ENCODE measurements at places on chromosomes 3 and 15.

GRCh38 chr15:62606376-62607113 lies 436.0 kb upstream of the TPM1 start:
- DNase-seq = no peak

DNA sequence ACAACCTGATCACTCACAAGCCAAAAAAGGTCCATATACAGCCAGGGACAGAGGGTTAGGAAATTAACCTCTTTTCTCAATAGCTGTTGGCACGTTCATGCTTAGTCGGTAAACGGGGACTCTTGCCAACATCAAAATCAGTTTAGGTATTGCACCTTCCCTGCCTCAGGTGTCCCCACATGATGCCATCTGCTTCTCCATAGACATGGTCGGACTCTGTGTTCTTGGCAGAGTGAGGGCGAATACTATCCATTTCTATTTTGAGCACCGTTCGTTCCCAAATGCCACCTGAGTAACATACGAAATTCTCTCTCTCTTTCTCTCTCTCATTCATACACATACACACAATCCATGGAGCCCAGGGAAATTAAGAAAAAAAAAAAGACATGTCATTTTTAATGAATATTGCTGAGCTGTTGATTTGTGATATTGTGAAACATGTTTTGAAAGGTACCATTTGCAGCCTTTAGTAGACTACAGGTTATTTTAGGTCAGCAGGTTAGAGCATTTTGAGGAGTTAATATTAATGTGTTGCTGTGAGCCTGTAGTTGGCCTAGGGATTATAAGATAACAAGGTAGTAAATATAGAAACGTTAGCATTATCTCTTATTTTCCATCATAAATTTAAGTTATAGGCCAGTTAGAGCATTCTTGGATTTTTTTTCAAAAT lies 78.5 kb downstream of the GHSR start:
- DNase-seq = no peak

- no peak for DNase-seq
Observed at GRCh38 chr15:54208786-54209185, 230.5 kb downstream of the UNC13C start.

- no peak for DNase-seq
Observed at GRCh38 chr3:138196023-138196422, 8.9 kb downstream of the ARMC8 start.

DNA sequence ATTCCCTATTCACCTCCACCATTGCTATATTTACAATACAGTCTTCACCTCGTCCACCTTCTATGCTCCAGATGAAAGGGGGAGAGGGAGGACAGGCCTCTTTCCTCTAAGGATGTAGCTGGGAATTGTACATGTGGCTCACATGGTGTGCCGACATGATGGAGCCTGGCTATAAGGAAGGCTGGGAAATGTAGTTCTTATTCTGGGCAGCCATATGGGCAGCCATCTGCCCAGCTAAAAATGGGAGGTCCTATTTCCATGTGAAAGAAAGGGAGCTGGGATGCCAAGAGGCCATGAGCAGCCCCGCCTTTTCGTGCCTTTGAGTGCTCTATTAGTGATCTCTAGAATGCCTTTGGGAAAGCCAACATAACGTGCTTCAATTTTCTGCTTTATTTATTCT lies 27.1 kb upstream of the MGLL start:
- DNase-seq = no peak

GRCh38 chr3:196868297-196868661 lies 559 bp downstream of the SENP5 start:
- no peak for DNase-seq

DNA sequence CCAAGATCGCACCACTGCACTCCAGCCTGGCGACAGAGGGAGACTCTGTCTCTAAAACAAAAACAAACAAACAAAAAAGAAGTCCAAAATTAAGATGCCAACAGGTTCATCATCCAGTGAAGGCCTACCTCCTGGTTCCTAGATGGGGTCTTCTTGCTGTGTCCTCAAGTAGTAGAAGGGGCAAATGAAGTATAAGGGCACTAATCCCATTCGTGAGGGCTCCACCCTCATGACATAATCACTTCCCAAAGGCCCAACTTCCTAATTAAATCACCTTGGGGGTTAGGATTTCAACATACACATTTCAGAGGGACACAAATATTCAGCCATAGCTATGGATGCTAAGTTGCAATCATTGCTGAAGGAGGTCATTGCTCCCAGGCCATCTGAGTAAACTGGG lies 45.8 kb downstream of the PCNP start:
- no peak for DNase-seq

GRCh38 chr3:17302774-17303173 lies 418.0 kb downstream of the PLCL2 start:
- no peak for DNase-seq

DNA sequence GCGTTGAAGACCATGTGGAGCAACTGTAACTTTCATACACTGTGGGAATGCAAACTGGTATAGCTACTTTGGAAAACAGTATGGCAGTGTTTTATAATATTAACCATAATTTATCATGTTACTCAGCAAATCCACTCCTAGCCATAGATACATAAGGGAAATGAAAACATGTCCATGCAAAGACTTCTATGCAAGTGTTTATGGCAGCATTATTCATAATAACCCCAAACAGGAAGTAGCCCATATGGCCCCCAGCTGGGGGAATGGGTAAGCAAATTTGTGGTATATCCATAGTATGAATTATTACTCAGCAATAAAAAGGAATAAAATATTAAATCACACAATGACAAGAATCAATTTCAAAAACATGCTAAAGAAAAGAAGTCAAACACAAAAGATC lies 23.0 kb upstream of the GATA2 start:
- no peak for DNase-seq

GRCh38 chr3:178082326-178082906 lies 453.8 kb upstream of the KCNMB2 start:
- DNase-seq = no peak

DNA sequence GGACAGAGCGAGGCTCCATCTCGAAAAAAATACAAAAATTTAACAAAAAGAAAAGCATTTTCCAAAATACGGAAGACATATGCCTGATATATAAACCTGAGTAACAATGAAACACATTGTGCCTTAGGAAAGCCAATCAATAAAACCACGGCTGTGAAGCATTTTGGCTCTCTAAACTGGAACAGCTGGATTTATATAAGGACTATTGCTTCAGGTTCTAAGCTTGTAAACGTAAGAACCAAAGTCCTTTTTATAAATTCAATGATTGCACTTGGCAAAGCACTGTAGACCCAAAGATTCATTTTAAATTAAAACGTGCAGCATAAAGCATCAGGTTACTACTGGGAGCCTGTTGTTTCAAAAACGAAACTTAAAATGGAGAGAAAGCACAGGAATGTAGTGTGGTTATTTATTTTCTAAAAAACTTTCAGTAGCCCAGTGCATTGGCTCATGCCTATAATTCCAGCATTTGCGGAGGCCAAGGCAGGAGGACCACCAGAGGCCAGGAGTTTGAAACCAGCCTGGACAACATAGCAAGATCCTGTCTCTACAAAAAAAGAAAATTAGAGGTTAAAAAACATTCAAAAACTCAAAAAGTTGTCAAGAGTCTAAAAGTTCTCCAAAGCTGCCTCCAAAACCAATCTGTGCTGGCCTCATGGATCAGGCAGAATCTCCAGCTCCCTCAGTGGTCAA lies 61.5 kb downstream of the USF3 start:
- DNase-seq = no peak

GRCh38 chr3:189787191-189787590 lies 156.0 kb downstream of the TP63 start:
- DNase-seq = no peak

- no peak for DNase-seq
Observed at GRCh38 chr15:40443846-40444245, 3.1 kb downstream of the BAHD1 start.

- DNase-seq = no peak
Observed at GRCh38 chr3:138082085-138082991, 33.1 kb downstream of the DZIP1L start.

Measured in Kasumi-1 (cell line).